Fibroblast of skin of right biceps (primary cell): ENCODE measurements at places on chromosomes 2 and 18.

GRCh38 chr2:50273003-50273402 is 758.9 kb downstream of the NRXN1 start:
- no peak for DNase-seq

DNA sequence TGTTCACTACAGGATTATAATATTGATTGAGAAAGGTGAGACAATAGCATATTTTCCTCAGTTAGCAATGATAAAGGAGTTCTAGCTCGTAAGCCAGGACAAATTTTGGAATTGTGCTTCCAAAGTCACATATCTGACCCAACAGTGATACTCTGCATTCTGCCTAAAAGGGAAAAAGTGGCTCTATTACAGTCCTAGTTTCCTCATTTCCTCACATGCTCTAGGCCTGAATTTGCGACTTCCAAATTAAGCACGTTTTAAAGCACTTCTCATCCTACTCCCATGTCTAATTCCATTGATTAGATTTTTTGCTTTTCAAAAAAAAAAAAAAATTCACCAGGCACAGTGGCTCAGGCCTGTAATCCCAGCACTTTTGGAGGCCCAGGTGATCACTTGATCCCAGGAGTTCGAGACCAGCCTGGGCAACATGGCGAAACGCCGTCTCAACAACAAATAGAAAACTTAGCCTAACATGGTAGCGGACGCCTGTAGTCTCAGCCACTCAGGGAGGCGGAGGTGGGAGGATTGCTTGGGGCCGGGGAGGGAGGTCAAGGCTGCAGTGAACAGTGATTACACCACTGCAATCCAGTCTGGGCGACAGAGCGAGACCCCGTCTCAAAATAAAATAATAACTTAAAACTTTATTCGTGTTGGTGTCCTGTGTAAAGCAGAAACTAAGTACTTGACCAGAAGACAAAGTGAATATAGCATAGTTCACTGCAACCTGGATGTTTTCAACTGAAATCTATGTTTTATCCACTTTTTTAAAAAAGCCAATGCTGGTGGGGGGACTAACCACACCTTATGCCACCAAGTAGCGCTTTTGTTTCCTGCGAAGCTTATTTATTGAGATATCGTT is 1.5 kb downstream of the ESCO1 start:
- DNase-seq = no peak

GRCh38 chr2:36663295-36663694 is 33.2 kb upstream of the VIT start:
- no peak for DNase-seq

- no peak for DNase-seq
Observed at GRCh38 chr2:235002198-235003095, 50.6 kb downstream of the SH3BP4 start.

DNA sequence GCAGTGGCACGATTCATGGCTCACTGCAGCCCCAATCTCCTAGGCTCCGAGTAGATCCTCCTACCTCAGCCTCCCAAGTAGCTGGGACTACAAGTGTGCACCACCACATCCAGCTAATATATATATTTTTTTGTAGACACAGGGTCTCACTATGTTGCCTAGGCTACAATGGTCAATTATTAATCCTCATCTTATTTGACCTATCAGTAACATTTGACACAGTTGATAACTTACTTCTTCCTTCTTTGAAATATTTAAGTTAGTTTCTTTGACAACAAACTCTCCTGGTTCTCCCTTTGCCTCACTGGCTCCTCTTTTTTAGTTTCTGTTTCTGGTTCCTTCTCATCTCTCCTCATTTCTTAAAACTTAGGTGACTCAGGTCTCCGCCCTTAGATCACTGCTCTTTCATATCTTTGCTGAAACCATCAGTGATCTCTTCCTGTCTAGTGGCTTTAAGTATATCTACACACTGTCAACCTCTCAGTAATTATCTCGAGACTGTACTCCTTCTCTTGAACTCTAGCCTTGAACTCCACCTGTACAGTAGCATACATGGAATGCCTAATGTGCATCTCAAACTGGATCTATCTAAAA is 11.5 kb downstream of the PGAP1 start:
- no peak for DNase-seq

DNA sequence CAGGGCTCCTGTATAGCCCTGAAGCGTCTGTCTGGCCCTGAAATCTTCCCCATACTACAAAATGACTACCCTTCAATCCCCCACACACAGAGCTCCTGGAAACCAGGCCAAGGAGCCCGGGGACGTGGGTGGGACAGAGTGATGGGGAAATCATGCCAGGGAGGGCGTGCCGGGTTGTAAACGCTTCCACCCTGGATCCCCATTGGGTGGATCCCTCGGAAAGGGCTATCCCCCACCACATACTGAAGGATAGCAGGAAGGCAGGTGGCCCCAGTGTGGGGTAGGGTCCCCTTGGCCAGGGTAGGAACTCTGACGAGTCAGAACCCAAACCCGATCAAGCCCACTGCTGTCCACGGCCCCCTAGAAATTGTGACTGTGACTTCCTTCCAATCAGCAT is 91.7 kb downstream of the INHBB start:
- DNase-seq = no peak

DNA sequence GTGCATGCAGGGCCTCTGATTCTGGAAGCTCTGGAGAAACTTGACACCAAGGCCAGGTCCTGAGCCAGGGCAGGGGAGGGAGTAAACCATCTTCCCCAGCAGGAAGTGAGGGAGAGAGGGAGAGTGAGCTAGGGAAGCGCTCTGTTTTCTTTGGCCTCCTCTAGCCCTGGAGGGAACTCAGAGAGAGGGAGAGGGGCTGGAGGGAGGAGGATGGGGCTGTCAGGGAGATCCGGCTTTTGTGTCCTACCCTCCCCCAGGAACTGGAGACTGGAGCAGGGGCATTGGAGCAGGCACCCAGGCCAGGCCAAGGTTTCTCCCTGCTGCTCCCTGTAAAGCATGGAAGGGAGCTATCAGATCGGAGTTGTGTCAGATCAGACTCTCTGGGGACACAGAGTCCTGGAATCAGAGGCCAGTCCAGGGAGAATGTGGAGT is 22.7 kb upstream of the PKDCC start:
- DNase-seq = peak; percentile 88

DNA sequence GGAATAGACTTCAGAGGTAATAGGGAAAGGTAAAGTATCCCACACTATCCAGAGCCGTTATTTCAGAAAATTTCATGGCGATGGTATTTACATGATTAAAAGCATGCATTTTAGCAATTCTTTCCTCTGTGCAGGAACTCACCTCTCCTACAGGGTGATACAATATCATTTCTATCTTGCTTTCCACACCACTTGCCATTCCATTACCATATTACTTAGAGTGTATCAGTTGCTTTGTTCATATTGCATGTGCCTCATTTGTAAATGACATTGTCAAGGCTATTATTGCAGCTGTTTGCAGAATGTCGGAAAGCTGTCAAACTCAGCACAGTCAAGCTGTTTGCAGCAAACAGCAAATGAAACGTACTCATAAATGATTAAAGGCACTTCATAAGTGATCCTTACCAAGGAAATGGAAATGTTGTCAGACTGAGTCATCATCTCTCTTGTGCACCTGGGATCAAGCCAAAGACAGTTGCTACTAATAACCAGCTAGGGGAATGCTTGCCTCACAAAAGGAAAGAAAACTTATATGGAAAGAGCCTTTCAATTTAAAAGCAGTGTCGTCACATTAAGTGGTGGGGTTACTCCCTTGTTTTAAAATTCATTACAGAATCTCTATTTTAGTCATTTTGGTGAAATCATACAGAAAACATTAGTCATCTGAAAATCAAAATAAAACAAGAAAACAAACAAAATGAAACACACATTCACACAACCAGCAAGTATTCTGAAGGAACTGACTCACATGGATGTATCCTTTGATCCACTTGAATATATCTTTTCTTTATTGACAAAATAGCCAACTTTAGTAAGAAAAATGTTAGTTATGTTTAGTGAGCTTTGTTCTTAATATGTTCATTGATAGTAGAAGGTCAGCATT is 1064.1 kb upstream of the CNTNAP5 start:
- DNase-seq = peak; percentile 70

- DNase-seq = peak; percentile 7
Observed at GRCh38 chr2:173521450-173522192, 166.9 kb downstream of the CDCA7 start.
